ENCODE measurements at places on chromosomes 7 and 10.

DNA sequence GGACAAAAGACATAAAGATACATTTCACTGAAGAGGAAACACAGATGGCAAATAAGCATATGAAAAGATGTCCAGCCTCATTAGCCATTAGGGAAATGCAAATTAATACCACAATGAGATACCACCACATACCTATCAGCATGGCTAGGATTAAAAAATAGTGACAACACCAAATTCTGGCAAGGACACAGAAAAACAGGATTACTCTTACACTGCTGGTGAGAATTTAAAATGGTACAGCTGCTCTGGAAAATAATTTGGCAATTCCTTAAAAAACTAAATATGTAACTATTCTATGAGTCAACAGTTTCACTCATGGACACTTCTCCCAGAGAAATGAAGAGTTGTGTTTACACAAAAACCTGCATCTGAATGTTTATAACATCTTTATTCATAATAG is 121.1 kb downstream of the C10orf90 start:
- no peak for DNase-seq

GRCh38 chr7:141294143-141294829 is 220.4 kb downstream of the TMEM178B start:
- DNase-seq: no peak

DNA sequence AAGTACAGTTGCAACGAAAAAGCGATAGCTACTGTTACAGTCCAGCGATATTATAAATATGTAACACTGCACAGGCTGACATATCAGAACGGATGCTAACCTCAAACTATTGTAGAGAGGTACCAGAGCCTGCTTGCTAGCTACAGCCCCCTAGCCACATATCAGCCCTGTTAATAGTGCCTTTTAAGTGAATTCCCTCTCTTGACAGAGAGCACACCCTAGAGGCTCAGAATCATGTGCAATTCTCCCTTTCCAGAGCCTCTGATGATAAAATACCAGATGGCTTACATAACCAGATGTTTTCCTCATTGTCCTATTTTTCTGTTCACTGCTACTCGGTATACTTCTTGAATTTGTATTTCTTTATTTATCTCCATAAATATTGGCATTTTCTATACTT is 960.7 kb upstream of the CELF2 start:
- no peak for DNase-seq

GRCh38 chr7:140218656-140219055 is 41.9 kb upstream of the KDM7A start:
- no peak for DNase-seq

- DNase-seq: no peak
Observed at GRCh38 chr7:21806388-21806787, 139.3 kb downstream of the CDCA7L start.

GRCh38 chr10:106560925-106561640 is 603.4 kb downstream of the SORCS1 start:
- peak; percentile 63 for DNase-seq

DNA sequence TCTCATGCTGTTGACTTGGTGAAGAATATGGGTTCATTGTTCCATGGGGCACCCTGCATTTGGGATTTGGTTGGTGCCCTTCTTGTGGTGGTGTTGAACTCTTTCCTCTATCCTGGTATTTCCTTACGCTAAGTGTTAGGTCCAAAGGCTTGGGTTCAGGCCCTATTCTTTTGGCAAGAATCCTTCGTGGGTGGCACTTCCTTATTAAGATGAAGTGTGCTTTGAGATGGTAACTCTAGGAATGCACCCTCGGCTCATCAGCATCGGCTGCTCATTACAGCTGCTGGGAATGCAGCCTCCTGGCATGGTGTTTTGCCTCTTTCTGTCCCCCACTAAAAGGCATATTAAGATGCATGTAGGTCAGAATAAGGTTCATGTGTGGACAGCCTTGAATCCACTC is 380.7 kb downstream of the RPS24 start:
- no peak for DNase-seq

DNA sequence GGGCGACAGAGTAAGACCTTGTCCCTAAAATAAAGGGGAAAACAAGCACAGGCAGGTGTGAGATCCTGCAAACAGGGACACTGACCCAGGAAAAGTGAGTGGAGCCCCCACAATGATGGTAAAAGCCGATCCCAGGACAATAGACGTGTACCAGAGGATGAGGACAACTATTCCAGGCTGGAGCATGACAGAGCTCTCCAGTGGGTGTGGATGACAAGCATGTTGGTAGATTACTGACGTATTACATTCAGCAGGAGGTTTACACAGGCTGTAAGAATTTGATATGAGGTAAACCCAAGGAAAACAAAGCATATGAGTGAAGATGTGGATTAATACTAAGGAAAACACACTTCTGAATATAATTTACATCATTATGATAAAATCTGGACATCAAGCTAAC is 27.8 kb upstream of the SMURF1 start:
- no peak for DNase-seq

GRCh38 chr10:101260764-101261481 is 31.7 kb upstream of the LBX1 start:
- no peak for DNase-seq

DNA sequence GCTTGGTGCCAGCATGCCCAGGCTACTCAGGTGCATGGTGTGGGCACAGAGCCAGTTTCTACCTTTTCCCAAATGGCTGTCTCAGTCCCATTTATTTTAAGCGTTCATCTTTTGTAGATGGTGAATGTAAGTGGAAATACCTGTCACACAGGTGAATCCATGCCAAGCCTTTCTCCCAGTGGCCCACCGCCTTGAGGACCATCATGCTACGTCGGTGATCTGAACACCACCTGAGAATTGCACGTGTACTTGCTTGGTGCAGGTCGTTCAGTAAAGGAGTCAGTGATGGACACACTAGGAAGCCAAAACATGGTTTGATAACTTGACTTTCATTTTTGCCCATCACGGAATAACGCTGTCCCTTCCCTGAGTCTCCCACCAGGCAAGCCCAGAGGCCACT is 666.7 kb upstream of the FOXK1 start:
- no peak for DNase-seq

GRCh38 chr7:94660006-94660405 is 4.1 kb upstream of the SGCE start:
- no peak for DNase-seq

- no peak for DNase-seq
Observed at GRCh38 chr10:6115411-6115810, 26.6 kb downstream of the RBM17 start.

DNA sequence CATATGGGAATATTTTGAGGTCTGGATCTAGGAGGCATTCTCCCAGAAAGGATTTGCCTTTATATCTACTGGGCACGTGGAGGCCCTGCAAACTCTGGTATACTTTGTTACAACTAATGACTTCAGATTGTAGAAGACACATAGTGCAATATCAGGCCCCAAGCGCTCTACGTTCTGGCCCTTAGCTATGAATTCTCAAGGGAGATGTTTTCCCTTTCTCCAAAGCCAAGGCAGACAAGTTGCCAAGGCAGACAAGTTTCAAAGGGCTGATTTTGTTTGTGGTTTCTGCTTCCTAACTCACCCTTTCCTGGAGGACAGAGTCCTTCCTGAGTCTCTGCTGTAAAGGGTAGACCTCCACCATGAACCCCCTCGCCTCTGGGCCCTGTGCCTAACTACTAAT is 99.4 kb upstream of the CTTNBP2 start:
- DNase-seq: no peak

DNA sequence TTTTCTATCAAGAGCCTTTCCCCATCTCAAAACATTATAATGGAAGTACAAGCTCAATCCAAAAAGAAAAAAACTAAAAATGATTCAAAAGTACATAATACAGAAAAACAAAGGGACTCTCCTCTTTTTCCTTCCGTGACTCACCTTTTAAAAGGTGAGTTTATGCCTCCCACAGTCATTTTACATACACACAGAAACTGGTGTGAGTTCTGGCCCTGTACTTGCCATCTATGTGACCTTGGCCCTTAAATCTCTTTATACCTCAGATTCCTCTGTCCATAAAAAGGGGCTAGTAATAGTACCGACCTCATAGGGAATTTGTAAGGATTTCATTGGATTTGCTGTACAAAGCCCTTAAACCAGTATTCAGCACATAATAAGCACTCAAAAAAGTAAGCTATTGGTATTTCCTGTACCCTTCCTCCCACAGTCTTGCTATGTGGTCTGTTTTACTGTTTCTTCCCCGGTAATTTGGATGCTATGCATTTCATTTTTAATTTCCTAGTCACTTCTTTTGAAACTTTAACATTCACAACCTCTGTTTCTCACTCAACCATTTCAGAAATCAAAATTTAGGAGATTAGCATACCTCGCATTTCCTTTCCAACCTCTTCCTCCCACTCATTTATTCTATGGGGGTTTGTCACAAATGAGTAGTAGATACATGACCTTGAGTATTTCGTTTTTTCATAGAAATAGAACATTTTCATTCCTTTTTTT is 39.0 kb downstream of the STK17A start:
- DNase-seq: no peak

Data from RWPE1 (cell line).